NCI-H1092 treated with DMSO at 0.1 percent for 48 hours (cell line): ENCODE measurements at places on chromosomes 11 and 22.

- peak; percentile 26 for DNase-seq
Measured at GRCh38 chr11:396511-396947, 2.5 kb downstream of the PKP3 start.

DNA sequence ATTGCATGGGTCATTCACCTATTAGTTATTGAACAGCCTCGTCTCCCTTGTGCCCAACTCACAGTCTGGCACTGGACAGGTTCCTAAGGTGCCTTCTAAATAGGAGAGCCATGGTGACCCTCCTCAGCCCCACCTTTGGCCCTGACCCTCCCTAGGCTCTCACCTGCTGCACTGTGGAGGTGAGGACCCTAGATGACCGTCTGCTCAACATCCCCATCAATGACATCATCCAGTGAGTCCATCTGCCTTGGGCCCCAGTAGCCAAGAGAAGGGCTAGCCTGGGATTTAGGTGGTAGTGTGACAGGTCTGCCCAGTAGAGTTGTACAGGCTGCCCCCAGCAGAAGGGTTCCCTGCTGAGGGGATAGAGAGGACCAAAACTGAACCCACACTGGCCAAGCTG is 13.6 kb downstream of the UCP2 start:
- DNase-seq, result no peak

DNA sequence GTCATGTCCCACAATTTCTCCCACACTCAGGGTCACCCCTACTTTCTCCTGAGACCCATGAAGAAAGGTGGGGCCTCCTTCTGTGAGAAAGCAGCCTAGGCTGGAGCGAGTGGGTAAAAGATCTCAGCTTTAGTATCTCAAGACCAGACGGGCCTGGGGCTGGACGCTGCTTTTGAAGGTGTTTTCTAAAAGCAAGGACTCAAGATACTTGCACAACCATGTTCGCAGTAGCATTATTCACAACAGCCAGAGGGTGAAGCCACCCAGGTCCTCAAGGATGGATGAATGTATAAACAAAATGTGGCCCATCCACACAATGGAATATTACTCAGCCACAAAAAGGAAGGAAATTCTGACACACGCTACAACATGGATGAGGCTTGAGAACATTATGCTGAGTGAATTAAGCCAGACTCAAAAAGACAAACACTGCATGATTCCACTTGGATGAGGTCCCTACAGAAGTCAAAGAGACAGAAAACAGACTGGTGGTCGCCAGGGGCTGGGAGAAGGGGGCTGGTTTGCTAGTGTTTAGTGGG is 10.6 kb downstream of the SHANK2 start:
- no peak for DNase-seq

GRCh38 chr11:11777897-11778296 is 63.9 kb upstream of the USP47 start:
- DNase-seq, result no peak

- DNase-seq, result no peak
Measured at GRCh38 chr11:65766535-65766934, 14.2 kb downstream of the AP5B1 start.

DNA sequence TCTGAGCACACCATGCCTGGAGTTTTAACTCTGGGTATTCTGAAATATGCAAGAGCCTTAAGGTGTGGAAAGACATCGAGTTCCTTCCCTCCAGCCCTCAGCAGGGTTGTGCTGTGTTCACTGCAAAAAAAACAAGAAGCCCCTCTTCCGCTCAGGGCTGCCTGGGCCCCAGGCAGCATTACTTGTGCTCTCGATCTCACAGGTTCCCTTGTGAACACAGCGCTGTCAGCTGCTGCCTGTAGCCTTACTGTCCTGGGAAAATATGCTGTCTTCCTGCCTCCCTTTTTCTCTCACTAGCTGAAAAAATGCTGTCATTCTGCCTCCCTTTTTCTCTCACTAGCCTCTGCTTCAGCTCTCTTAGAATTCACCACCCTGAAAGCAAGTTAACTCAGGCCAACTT is 15.7 kb upstream of the TENM4 start:
- DNase-seq, result no peak

DNA sequence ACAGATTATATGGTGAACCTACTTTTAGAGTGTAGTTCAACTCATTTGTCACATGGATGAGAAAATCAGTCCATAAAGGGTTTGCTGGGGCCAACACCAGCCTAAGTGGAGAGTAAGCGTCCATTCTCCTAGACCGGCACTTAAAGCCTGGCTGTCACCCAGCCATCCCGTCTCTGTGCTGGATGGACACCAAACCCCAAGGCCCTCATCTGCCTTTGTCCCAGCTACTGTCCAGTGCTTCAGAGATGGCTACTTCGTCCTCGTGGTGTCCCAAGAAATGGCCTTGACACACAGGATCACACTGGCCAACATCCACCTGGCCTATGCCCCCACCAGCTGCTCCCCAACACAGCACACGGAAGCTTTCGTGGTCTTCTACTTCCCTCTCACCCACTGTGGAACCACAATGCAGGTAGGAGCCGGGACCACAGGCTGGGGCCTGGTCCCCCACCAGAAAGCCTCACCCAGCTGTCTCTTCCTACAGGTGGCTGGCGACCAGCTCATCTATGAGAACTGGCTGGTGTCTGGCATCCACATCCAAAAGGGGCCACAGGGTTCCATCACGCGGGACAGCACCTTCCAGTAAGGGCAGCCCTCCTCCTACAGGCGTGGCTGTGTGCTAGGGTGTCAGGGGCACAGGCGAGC is 3.5 kb downstream of the ZP1 start:
- no peak for DNase-seq

DNA sequence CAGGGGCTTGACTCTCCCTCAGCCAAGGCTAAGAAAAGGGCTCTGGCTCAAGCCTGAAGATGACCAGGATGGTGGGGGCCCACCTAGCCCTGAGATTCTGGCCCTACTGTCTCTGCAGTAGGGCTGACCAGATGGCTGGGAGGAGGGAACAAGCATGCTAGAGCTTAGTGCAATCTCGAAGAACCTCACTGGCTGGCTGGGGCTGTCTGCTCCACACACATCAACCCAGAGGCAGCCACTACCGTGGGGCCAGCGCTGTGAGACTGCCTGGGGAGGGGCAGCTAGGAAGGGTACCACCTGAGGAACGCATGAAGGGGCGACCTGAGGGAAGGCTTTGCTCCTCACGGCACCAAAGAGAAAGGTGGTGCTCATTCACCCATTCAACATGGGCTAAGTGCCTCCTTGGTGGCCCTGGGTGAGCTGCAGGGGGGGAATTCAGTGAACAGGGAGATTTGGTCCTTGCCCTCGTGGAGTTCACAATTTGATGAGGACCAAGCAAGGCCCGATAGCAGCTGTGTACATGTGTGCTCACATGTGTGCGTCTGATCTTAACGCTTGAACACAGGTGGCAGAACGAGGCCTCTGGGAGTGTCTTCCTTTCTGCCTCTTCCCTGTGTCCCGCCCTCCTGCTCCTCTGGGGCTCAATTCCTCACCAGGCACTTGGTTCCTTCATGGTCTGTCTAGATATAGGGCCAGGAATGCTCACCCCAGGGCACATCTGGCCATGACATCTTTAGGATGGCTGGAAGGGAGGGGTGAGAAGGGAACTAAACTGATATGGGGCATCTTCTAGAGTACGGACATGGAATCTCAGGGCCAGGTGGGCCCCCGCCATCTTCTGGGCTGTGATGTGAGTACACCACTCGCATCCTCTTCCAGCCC is 102.3 kb upstream of the PITPNB start:
- no peak for DNase-seq
